ENCODE measurements at places on chromosomes 12 and 14.

- no peak for DNase-seq
Measured at GRCh38 chr14:96195441-96196081, 9.1 kb upstream of the BDKRB2 start.

- no peak for DNase-seq
Measured at GRCh38 chr12:41476499-41477439, 288.6 kb downstream of the PDZRN4 start.

DNA sequence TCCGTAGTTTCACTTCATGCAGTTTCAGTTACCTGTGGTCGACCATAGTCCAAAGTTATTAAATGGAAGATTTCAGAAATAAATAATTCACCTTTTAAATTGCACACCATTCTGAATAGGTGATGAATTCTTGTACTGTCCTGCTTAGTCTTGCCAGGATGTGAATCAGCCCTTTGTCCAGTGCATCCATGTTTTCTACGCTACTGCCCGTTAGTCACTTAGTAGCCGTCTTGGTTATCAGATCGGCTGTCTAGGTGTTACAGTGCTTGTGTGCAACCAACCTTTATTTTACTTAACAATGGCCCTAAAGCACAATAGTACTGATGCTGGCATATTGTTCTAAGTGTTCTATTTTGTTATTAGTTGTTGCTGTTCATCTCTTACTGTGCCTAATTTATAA is 146.7 kb downstream of the ACSS3 start:
- no peak for DNase-seq

DNA sequence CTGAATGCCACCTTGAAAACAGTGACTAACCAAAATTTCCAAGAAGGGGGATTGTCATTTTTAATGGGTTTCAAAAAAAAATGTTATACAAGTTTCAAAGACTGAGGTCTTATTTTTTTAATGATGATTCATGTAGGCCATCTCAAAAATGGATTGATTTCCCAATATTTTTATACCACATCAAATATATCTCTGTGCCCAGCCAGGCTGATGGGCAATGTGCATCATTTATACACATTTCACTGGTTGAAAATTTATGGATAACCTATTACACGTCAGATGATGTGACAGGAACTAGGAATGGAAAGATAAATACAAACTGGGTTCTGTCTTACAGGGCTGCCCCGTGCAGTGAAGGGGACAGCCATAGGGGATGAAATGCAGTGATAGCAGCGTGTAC is 112.7 kb upstream of the TMPO start:
- no peak for DNase-seq

DNA sequence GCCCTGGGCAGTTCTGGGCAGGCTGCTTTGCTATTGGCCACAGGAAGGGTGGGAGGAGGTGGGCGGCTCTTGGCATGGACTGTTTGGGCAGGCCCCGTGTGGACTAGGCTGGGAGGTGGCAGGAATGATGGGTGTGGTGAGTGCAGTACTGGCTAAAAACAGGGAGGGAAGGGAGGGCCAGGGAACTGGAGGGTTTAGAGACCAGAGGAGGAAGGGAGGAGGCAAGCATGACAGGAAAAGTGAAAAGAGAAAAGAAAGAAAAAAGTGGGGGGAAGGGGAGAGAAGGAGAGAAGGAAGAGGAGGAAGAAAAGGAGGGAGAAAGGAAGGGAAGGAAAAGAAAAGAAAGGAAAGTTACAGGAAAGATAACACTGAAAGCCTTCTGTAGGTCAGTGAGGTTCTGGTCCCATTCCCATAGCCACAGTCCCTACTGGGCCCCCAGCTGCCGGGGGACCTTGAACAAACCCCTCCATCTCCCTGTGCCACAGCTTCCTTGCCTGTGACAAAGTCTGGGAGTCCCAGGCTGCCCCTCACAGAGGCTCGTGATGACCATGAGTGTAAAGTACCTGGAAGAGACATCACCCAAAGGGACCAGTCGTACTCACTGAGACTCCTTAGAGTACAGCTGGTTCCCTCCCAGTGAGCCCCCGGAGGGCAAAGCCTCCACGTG is 1.1 kb upstream of the C14orf132 start:
- no peak for DNase-seq

- no peak for DNase-seq
Measured at GRCh38 chr14:51073731-51074130, 21.2 kb downstream of the TRIM9 start.

DNA sequence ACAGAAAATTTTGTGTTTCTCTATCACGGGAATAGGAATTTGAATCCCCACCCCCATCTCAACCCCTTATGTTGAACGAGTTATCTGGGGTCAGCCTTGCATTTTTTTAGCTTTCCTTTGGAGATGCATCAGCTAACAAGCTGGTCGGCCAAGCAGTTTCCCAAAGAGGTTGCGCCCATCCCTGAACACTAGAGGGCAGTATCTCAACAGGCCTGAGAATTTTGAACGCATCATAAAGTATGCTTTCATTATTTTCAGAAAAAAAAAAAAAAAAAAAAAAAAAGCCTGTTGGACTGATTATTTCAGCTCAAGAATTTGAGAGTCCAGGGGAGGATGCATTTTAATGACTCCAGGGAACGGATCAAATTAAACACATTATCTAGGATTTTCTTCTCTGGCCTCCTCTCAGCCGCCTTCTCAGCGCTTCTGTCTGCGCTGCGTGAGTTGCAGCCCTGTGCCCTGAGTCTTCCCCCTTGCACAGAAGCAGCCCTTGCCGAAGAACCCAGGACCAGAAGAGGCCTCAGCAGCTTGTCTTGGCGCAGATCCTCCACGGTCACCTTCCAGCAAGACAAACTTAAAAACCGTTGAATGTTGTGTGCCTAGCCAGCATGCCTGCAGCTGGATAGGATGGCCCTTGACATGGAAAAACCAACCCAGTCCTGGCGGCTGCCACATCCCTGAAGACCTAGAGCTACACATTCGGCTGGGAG is 76.6 kb upstream of the GZMB start:
- peak; percentile 29 for DNase-seq

GRCh38 chr12:53205747-53206419 is 1.2 kb downstream of the ITGB7 start:
- peak; percentile 46 for DNase-seq

GRCh38 chr12:7293670-7294069 is 10.2 kb upstream of the ACSM4 start:
- no peak for DNase-seq

DNA sequence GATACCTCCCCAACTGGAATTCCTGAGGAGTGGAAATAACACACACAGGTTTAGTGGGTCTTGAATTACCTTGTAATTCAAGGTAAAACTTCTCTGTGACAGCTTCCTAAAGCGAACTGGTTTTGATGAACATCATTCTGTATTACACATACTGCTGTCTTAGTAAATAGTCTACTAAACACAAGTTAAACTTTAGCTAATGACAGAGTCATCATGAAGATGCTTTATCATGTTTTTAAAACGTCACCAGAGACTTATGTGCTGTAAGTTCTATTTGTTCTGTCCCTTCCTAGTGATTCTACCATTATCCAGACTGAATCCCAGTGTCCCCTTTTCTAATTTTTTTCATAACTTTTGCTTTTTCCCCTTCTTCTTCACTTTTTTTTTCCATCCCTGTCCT is 11.6 kb upstream of the GXYLT1 start:
- DNase-seq, result no peak

DNA sequence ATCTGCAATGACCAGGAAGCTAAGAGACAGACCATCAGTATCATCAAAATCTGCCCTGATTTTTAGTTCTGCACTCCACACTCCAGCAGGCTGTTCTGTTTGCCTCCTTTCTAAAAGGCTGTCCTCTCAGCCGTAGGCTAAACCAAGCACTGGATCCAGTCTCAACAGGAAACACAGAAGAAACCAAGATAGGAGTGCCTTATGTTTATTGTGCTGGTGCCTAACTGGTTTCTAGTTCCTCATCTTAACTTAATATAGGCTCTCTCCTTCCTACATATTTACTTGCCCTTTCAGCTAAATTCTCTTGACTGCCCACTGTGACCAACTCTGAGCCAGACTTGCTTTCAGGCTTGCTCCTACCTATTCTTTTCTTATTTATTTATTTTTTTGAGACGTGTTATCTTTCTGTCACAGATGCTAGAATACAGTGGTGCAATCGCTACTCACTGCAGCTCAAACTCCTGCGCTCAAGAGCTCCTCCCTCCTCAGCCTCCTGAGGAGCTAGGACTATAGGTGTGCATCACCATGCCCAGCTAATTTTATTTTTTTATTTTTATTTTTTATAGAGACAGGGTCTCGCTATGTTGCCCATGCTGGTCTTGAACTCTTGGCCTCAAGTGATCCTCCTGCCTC is 30.8 kb downstream of the GALNT4 start:
- DNase-seq, result no peak

DNA sequence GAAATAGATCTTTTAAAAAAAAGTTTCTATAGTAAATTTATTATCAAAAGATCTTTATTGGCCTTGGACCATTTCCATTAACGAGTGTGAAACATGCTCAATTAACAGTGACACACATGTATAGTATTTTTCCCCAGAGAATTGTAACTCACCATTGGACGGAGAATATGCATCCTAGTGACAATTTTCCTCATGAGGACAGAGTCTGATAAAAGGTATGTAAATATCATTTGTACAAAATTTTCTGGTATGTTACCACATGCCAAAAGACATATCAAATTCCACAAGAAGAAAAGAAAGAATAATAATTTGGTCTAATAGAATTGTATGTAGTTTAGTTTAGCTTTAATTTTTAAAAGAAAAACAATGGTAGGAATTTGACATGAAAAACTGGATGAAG is 1096.0 kb upstream of the FLRT2 start:
- DNase-seq, result no peak

DNA sequence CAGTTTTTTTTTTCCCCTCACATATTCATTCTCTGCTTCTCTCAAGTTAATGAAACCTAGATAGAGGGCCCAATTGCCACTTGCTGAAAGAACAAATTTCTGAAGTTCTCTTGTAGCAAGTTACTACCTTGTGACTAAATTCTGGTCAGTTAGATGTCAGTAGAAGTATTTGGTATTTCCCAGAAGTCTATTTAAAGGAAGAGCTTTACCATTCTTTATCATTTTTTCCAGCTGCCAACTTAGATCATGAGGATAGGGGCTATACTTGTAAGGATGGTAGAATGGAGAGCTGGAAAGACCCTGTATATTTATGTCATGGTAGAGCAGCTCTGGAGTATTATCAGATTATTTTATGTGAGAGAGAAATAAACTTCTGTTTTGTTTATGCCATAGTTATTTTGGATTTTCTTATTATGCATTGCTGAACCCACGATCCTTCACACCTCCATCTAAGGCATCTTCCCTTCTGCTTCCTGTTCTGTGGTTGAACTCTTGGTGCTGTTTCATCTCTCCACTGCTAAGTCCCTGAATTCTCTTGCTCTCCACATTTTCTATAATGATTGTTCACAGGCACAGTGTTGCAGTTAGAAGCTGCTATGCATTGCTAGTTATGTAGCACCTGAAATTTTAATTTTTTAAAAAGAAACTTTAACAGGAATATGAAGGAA is 25.9 kb downstream of the FUT8 start:
- DNase-seq, result no peak

DNA sequence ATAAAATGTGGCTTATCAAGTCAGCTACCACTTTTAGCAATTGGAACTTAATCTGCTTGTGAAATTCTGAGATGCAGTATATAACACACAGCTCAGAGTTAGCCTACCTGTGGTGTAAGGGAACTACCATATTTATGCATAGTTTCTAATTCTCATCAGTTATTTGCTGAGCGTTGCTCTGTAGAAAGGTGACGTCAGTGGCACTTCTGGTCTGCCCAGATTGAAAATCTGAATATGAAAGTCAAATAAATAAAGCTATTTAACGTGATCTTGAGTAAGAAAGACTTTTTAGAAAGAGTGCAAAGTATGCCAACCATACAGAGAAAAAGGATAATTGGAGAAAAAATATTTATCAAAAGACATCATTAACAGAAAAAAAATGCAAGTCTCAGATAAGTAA is 938.9 kb upstream of the NOVA1 start:
- DNase-seq, result no peak

GRCh38 chr12:128784030-128784760 is 39.6 kb downstream of the SLC15A4 start:
- DNase-seq, result no peak

- DNase-seq, result no peak
Measured at GRCh38 chr14:78086342-78086741, 83.8 kb upstream of the NRXN3 start.

GRCh38 chr14:100894416-100894815 is 9.1 kb downstream of the RTL1 start:
- DNase-seq, result no peak

DNA sequence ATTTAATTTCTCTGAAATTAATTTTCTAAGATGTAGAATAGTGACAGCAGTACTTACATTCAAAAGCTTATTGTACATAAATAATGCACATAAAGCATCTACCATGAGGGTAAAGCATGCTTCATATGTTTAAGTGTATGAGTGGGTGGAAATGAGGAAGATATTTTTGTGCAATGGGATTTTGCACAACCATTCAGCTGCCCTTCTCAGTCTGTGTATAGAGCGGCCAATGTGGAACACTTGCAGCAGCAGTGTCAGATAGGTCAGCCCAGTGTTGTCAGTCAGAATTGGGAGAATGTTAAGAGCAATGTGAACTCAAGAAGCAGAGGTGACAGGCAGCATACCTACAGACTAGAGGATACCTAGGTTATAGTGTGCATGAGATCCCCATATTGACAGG is 72.5 kb upstream of the ATP2B1 start:
- DNase-seq, result no peak

DNA sequence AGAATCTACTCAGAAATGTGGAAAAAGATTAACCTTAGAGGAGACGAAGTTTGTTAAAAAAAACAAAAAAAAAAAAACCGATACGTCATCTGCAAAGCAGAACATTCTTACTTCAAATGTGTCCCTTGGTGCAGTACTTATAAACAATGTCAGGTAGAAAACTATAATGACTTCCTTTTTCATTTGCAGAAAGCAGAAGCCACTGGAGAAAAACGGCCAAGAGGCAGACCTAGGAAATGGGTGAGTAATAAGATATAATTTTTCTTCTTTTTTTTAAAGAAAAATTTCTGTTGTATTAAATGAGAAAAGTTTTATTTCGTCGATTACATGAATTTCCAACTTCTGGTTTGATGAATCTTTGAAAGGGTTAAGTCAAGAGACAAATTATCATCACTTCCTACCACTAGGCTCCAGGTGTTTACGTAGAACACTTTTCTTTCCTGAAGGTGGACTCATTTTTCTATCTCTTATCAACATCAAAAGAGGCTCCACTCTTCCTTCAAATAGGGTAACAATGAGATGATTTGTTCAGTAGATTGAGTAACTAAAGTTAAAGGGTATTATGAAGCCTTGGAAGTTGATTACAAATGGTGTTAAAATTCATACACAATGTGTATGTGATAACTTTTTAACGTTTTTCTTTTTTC is 14.2 kb downstream of the HMGA2 start:
- no peak for DNase-seq

DNA sequence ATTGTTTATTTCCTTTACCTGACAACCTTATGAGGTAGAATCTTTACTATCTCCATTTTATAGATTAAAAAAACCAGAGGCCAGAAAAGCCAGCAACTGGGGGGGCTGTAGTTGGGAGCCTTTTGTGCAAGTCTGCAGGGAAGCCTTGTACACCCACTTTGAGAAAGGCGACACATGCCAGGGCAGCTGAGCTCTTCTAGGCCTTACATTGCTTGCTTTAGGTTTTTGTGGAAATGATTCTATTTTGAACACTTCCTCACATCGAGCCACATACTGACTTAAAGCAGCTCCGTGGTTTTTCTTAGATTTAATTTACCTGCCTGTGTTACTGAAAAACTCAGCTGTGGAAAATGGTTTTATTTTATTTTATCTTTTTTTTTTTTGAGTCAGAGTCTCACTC is 34.6 kb downstream of the EP400 start:
- DNase-seq, result no peak

All from stimulated activated CD4-positive, alpha-beta T cell treated with anti-CD3 and anti-CD28 coated beads, Interleukin-4, amount 100 ng/mL, for 4 hours (primary cell).